ENCODE measurements at places on chromosomes 1 and 21.

DNA sequence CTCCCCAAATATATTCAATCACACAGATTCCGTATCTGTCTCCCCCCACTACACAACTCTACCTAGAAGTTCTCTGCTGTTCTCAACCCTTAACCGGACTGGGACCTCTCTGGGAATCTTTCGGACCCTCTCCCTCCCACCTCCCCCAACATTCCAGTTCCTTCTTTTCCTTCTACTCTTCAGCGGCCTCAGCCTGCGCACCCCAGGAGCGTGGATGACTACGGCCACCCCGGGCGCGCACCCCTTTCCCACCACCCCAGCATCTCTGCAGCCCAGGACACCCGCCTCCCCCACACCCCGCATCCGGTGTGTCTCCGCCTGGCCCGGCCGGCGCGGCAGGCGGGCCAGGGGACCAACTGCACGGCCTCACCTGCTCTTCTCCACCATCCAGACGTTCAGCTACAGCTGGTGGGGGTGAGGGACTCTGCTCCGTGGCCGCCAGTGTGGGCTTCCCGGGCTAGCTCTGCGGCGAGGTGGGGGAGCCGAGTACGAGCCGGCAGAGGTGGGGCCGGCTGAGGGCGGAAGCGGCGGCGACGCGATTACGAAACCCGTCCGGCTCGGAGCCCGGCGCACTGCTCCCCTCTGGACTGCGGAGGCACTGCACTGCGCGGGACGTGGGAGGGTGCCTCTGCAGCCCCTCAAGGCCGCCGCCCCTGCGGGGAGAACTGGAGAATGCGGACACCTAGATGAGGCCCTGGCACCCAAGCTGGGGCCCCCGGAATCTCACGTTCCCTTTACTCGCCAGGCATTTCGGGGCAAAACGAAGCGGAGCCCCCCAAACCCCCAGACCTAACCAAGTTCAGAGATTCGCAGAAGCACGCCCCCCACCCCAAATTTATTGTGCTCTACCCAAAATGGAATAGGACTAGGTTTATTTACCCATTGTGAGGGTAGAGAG, at the start of gene CDC42SE1:
TSS of gene CDC42SE1 (minus strand) at position 514 of the 898 bp plus-strand sequence. CDS start 3,892 bp downstream, outside the sequence.
- peak; percentile 93 for DNase-seq

DNA sequence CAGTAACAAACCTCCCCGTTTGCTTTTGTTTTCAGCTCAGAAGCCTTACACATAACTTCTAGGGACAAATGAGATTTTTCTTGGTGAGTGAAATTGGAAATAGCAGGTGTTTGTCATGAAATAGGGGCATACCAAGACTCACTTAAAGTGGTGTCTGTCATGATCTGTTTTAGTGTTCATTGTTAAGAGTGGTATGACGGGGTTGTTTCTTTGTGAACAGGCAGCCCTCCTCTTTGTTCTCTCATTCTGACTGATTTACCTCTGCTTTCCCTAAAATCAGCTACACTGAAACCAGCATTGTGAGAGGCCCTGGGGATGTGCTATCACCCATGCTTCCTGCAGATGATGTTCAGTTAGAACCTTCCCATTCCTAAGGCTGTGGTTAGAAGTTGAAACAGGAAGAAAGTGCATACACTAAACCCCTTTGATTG, 2.5 kb upstream of the ERO1B start:
- DNase-seq: no peak

DNA sequence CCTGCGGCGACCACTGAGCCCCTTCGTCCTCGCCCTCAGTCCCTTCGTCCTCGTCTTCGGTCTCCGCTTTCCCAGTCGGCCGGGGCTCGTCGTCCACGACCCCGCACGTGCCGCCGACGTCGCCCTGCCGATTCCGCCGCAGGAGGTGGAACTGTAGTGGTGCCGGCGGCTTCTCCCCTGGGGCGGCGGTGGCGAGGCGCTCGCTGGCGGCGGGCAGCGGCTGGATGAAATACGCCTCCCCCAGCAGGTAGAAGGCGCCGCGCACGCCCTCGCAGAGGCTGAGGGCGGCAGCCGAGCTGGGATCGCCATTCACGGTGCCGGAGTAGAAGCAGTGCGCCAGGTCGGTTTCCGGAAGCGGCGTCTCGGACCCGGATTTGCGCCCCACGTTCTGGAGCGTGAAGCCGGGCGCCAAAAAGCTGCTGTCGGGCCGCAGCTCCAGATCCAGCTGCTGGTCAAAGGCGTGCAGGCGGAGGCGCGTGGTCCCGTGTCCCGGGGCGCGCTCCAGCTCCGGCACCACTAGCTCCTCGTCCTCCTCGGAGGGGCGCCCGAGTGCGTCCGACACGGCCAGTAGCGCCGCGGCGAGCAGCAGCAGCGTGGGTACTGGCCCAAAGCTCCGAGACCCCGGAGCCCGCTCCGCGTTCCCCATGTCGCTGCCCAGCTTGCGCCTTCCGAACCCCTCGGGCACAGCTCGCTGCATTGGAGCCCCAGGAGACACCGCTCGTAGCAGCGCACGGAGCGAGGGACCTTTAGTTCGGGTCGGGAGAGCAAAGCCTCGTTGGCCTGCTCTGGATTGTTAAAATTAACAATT, 747 bp downstream of the ADAMTS1 start:
- DNase-seq: peak; percentile 40

DNA sequence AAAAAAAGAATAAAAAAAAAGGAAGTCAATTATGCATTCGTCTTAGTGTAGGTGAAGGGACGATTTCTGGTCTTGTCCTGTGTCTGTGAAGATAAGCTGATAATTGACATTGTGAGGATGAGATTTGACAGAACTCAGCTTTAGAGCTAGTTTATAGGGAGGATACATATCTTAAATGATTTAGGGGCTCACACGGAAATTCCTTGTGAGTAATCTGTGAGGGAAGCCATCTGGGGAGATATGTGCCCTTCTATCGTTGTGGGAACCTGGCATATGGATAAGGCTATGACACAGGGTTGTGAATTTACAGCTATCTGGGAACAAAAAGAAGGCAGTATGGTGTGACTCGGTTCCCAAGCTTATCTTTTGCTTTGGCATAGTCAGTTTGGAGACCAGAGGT, 71.1 kb downstream of the RABGAP1L start:
- DNase-seq: no peak

GRCh38 chr1:7716506-7716905, 54.6 kb upstream of the VAMP3 start:
- DNase-seq: no peak
